ENCODE measurements at places on chromosomes 12 and 14.

GRCh38 chr14:68814539-68815297, 21.9 kb upstream of the ZFP36L1 start:
- DNase-seq = no peak

DNA sequence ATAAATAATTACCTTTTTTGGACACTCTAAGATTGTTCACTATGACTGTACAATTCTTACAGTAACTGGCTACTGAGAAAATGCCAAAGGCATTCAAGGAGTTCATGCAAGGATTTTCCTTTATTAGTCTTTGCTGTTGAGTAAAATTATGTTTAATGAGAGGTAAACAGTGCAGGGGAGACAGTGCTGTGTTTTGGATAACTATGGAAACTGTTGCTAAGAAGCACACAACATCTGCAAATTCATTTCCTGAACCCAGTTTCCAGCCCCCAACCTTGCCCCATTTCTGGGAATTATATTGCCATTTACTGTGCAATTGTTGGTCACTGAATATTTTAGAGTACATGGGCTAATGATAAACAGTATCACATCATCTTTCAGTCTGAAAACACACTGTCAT, 1005.8 kb downstream of the TRHDE start:
- DNase-seq = no peak

DNA sequence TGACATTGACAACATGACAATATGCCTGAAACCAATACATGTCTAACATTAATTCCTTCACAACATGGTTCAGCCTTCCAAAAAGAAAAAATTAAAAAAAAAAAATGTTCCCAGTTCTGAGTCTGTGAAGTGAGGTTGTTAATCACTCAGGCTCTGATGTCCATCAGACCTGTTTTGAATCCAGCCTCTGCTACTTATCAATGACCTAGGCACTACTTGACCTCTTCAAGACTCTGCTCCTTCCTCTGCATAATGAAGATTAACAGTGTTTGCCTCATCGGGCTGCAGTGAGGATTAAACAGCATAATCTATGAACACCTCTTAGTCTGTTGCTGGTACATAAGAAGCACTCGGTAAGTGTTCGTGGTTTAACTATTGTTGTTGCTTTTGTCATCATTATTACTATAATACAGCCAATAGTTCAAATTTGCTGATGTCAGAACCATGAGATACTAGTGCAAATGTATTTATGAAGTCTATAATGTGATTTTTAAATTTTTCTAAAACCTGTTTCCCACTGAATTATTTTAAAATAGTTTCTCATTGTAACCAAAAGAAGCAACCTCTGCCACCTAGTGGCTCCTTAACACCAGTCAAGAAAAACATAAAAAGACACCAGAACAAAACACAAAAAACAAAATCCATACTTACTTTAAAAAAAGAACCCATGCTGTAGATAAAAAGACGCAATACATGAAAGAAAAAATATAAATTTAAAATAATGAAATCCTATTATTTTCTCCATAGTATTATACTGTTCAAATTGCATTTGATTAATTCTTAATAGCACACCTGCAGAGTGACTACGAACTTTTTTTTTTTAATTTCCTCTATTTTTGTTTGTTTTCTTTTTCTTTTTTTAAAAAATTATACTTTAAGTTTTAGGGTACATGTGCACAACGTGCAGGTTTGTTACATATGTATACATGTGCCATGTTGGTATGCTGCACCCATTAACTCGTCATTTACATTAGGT, 20.3 kb upstream of the TMX1 start:
- no peak for DNase-seq

DNA sequence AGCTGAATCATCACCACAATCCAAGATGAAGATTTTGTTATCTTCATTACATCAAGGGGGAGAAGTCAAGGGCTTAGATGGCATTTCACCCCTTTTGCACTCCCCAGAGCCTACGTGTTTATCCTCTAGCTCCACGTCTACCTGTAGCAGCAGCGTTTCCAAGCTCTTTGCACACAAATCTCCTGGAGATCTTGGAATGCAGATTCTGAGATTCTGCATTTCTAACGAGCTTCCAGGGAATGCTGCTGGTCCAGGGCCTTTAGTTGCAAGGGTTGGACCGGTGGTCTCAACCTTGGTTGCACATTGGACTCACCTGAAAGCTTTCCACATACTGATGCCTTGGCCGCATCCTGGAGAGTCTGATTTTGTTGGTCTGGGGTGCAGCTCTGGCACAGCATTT, 49.5 kb upstream of the STON2 start:
- DNase-seq = no peak

GRCh38 chr14:46404865-46405811, 246.4 kb downstream of the RPL10L start:
- no peak for DNase-seq

- DNase-seq = no peak
Measured at GRCh38 chr14:72311116-72311515, 378.9 kb downstream of the RGS6 start.

DNA sequence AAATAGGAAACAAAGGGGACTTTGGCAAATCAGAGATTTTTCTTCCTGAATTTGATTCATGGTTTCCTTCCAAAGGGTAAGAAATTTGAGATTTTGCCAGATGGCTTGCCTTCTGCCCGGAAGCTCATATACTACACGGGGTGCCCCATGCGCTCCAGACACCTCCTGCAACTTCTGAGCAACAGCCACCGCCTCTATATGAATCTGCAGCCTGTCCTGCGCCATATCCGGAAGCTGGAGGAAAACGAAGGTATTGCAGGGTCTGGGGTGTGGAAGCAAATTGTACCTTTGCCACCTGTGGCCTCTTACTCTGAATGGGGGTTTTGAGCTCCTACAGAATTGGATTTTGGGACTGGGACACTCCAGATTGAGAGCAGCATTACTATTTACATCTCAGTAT, 63.5 kb downstream of the FRMD6 start:
- DNase-seq = no peak

GRCh38 chr14:28300356-28300755, 466.2 kb upstream of the FOXG1 start:
- DNase-seq = no peak

GRCh38 chr14:106788534-106788933, 1262.2 kb downstream of the TMEM121 start:
- no peak for DNase-seq

- no peak for DNase-seq
Measured at GRCh38 chr14:40113671-40114070, 681.4 kb upstream of the FBXO33 start.

GRCh38 chr12:62435303-62436163, 31.1 kb upstream of the MON2 start:
- no peak for DNase-seq

DNA sequence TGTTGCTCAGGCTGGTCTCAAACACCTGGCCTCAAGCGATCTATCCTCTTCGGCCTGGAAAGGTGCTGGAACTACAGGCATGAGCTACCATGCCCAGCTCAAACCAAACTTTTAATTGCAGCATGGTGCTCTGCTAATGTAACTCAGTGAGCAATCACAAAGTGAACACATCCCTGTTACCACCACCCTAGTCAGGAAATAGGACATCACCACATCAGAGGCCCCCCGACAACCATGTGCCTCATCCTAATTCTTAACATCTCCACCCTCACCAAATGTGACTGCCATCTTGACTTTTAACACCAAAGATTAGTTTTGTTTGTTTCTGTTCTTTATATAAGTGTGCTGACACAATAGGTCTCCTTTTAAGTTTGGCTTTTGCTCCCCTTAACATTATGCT, 22.8 kb upstream of the SDR39U1 start:
- DNase-seq = no peak

- no peak for DNase-seq
Measured at GRCh38 chr14:101186992-101187815, 283.7 kb upstream of the RTL1 start.

GRCh38 chr12:109718390-109718789, 4.8 kb downstream of the FAM222A start:
- no peak for DNase-seq

- no peak for DNase-seq
Measured at GRCh38 chr14:99040711-99041110, 231.3 kb downstream of the BCL11B start.

GRCh38 chr12:33589576-33590114, 150.0 kb upstream of the SYT10 start:
- no peak for DNase-seq

GRCh38 chr12:102551186-102551585, 70.8 kb upstream of the IGF1 start:
- no peak for DNase-seq

GRCh38 chr14:90495357-90496276, 98.8 kb downstream of the CALM1 start:
- peak; percentile 13 for DNase-seq

DNA sequence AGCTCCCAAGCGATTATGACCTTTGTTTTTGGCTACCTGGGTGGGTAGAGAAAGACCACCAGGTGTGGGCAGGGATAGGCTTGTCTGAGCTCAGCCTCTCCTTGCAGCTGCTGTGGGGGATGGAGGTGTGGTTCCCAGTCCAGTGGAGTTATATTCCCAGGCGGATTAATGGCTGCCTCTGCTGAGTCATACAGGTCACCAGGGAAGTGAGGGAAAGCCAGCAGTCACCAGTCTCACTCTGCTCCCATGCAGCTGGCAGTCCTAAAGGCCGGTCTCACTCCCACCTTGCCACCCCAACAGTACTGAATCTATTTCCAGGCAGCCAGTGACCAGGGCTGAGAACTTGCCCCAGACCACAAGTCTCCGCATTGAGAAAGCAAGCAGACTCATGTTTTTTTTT, 399.2 kb downstream of the VRK1 start:
- no peak for DNase-seq

GRCh38 chr12:76032043-76032981, 736 bp upstream of the PHLDA1 start:
- peak; percentile 34 for DNase-seq

GRCh38 chr12:56126732-56127239, 1.3 kb upstream of the ESYT1 start:
- DNase-seq = no peak

DNA sequence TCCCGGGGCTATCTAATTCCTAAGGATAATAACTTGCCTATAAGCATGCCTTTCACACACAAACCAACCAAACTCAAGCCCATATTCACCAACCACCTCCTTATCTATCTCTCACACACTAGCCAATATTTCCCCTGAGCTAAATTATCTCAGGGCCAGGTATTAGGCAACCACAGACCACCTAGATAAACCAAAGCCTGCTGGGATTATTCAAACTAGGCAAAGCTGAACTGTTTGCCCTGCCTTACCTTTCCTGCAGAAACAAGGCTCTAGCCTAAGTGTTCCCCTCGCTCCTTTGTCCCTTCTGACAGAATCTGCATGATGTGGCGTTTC, 114.7 kb upstream of the EEA1 start:
- DNase-seq = no peak

GRCh38 chr14:97331058-97331457, 533.9 kb downstream of the VRK1 start:
- no peak for DNase-seq

- DNase-seq = peak; percentile 45
Measured at GRCh38 chr14:69685218-69685616, 73.8 kb downstream of the SUSD6 start.

GRCh38 chr14:96567289-96567899, 65.2 kb downstream of the PAPOLA start:
- DNase-seq = no peak

DNA sequence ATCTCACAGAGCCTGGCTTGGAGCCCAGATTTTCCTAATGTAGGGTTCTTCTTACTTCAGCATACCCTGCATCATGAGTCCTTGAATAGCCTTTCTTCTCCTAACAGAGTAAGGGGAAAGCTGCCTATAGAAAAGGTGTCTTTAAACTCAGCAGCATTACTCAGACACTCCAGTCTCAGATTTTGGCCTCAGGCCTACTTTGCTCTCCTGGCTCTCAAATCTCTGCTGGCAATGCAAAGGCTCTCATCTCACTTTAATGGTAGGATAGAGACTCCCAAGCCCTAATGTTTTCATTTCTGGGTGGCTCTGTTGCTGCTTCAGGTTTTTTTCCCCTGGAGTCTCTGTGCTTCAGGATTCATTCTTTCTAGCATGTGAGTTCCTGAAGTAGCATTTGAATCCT, 9.1 kb upstream of the NKX2-8 start:
- DNase-seq = no peak

DNA sequence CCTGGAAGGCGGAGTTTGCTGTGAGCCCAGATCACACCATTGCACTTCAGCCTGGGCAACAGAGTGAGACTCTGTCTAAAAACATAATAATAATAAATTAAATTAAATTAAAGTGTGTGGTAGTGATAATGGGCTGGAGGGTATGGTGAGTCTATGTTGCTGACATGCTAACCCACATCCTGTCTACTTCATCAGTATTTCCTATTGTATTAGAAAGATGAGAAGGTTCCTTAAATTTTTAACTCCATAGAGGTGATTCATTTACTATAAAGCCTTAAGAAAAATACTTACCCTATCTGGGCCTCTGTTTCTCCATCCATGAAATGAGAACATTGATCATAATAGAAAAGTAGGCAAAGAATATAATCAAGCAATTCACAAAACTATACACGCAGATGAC, 280.5 kb downstream of the FBXL14 start:
- DNase-seq = no peak

DNA sequence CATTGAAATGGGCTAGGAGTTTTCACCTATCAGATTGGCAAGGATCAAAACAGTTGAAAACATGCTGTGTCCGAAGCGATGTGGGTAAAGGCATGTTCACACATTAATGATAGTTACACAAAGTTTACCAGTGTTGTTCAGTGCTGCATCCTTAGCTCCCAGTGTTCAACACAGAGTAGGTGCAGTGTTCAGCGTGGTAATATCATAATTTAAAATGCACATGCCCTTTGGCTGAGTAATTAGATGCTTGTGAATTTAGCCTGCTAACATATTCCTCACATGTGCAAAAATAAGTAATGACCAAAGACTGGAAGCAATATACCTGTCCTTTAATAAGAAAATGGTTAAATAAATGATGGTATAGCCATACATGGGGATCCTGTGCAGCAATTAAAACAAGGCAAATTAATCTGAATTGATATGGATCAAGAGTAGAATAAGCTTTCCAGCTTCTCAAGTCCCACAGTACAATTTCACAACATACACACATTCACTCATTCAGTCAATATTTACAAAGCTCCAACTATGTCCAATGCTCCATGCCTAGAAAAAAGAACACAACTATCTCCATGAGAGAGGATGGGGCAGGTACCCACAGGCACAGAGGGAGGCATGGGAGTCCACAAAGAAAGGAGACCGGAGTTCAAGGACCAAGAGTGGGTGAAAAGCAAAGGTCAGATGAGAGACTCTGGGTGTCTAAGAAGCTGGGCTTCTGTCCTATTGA, 12.8 kb downstream of the TMCC3 start:
- no peak for DNase-seq

- peak; percentile 42 for DNase-seq
Measured at GRCh38 chr12:27703720-27704452, 6.7 kb upstream of the MRPS35 start.

Measured in stimulated activated CD8-positive, alpha-beta memory T cell treated with anti-CD3 and anti-CD28 coated beads, Interleukin-2, amount 100 ng/mL, for 48 hours (primary cell).